ENCODE measurements at places on chromosomes 13 and 19.

DNA sequence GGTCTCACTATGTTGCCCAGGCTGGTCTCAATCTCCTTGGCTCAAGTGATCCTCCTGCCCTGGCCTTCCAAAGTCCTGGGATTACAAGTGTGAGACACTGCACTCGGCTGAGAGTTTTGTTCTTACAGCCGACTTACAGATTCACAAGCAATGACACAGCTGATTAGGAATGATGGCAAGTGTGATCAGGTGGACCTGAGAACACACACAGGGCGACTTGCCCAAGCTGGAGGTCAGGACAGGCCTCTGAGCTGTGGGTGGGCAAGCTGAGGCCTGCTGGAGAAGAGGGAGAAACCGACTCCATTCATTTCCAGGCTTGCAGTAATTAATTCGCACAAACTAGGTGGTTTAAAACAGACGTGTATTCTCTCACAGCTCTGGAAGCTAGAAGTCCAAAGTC is 8.1 kb upstream of the ATG4D start:
- no peak for DNase-seq

DNA sequence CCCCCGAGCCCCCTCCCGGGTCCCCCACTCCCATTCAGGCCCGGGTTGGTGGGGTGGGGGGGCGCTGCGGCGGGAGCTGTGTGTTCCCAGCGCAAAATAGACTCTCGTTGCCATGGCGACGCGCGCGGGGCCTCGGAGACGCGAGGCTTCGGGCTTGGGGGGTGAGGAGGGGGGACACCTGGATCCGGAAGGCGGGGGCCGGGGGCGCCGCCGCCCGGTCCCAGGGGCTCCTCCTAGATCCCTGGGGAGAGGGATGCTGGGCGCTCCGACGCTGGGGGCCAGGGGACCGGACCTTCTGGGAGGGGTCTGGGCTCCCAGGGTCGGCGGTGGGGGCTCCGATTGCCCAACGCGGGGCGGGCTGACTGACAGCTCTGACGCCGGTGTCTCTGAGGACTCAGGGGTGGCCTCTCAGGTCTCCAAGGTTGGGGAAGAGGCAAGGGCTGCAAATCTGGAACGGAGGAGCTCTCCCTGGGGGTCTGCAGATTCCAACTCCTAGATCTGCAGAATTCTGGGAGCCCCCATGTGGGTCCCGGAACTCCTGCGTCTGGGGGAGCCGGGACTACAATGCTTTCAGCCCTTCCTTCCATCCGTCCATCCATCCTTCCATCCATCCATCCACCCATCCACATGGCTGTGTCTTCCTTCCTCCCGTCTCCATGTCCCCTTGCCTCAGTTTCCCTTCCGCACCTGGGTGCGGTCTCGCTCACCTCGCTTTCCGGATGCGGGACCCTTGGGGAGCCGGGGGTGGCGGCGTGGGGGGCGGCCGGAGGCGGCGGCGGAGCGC is 9.1 kb upstream of the SHISA7 start:
- DNase-seq = no peak

DNA sequence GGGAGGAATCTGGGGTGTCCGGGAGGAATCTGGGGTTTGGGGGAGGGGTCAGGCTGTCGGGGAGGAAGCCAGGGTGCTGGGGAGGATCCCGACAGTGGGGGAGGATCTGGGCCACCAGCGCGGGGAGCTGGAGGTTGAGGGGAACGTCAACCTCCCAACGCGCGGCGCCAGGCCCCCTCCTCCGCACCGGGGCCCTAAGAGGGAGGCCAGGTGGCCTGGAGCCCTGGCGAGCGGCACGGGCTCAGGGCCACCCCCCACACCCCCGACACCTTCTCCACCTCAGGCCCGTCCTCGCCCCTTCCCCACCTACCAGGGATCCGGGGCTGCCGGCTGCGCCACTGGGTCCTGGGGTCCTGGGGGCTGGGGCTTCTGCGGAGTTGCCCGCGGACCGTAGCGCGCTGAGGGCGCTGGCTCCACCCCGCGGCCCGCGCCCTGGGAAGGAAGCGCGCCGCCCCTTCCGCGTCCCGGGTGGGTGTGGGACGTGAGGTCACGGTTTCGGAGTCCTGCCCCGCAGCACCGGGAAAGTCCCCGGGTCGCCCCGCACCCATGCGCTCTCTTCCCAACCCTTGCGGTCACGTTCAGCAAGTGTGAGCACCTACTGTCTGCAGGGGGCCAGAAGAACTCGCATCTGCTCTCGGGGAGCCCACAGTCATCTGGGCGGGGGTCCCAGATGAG is at the start of gene TICAM1:
TSS of gene TICAM1 (minus strand) at position 409 of the 675 bp plus-strand sequence. CDS start 13,335 bp downstream, outside the sequence.
- no peak for DNase-seq

DNA sequence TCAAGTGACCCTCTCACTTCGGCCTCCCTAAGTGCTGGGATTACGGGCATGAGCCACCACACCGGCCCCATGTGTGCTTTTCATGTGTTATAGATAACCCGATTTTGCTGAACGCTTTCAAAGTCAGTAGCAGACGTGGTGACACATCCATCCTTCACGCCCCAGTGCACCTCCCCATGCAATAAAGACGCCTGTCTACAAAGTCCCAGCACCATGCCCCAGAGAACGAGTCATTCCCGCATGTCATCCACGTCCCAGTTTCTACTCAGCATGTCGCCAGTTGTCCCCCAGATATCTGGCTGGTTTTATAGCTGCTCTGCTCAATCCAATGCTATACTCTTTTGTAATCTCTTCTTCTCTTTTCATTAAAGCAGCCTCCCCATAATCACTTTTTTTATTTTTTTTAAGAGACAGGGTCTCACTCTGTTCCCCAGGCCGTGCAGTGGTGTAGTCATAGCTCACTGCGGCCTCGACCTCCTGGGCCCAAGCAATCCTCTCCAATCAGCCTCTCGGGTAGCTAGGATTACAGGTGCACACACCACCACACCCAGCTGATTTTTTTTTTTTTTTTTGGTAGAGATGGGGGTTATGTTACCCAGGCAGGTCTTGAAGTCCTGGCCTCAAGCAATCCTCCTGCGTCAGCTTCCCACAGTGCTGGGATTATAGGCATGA is 42.5 kb downstream of the DNM2 start:
- peak; percentile 77 for DNase-seq

DNA sequence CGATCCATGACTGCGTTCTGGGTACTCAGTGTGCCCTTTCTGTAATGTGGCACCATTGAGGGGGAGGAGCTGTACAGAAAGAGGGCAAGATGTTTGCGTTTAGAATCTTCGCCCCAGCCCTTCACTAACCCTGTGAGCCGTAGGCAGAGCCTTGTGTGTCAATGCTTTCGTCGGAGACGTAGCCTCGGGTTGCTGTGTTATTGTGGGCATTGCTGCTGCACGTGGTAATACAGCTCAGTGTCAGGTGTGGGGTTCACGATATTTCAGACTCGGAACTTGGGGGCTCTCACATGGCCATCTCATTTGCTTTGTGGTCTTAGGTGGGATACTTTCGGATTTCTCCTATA is 6.1 kb downstream of the RPS9 start:
- DNase-seq = no peak

DNA sequence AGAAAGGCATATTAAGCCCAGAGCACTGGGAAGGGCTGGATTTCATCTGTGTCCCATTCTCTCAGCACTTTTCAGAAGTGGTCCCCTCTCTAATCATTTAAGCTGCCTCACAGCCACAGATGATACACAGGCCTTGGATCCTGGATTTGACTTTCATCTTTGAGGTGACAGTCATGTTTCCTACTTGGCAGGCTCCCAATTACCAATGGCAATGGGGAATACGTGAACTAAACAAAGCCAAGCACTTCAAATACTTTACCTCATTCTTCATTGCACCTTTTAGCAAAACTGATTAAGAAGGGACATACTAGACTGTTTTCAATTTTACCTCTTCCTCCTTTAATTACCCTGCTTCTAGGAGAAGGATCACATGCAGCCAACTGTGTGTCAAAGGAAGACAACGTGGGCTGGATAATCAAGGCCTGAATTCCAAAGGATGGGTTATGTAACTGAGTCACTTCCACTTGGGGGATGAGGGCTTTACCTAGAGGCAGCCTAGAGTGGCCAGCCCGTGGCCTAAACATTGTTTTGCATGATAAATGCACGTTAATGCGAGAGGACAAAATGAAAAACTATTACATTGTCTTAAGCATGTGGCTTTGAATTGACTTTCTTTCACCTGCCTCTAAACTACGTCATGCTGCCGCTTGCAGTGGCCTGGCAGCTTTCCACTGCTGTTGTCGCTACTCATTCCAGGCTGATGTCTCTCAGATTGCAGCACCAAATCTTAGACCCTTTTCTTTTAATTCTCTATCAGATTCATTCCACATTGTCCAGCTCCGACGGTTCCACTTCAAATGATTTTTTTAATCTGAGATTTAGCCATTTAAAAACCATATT is 95.0 kb downstream of the KCTD12 start:
- no peak for DNase-seq

DNA sequence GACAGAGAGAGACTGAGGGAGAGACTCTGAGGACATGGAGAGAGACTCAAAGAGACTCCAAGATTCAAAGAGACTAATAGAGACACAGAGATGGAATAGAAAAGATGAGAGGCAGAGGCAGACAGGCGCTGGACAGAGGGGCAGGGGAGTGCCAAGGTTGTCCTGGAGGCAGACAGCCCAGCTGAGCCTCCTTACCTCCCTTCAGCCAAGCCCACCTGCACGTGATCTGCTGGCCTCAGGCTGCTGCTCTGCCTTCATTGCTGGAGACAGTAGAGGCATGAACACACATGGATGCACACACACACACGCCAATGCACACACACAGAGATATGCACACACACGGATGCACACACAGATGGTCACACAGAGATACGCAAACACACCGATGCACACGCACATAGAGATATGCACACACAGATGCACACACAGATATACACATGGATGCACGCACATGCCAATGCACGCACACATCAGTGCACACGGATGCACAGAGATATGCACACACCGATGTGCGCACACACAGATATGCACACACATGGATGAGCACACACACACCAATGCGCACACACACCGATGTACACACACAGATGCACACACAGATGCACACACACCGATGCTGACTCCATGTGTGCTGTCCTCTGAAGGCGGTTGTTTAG is 3.3 kb upstream of the F10 start:
- DNase-seq = no peak

- no peak for DNase-seq
Measured at GRCh38 chr13:31970231-31970930, 61.2 kb upstream of the FRY start.

DNA sequence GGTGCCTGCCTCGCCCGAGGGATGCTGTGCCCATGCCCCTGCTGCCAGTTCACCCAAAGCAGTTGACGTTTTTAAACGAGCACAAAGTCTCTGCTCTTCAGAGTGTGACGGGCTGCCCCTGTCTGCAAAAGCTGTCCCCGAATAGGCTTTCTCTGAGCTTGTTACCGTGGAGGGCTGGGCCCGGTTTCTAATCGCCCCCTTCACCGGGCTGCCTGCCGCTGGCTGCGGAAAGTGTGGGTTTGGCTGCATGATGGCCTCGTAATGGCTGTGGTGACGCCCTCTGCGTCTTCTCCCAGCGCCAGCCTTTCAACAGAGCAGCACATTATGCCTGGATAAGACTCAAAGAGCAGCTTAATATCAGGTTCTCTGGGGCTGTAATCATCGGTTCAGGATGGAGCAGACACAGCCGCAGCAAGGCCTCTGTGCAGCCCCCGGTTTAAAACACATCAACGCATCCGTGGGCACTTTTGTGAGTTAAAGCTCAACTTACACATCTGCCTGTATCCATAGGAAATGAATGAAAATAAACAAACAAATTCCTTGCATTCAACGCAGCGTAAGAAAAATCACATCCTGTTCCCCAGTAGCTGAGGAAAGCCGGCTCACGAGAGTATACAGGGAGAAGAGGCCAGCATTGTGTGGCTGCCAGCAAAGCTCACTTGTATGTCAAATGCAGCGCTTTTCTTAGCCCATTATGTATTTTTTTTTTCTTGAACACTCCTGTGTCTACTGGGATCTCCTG is 166.4 kb upstream of the SOX1 start:
- no peak for DNase-seq

DNA sequence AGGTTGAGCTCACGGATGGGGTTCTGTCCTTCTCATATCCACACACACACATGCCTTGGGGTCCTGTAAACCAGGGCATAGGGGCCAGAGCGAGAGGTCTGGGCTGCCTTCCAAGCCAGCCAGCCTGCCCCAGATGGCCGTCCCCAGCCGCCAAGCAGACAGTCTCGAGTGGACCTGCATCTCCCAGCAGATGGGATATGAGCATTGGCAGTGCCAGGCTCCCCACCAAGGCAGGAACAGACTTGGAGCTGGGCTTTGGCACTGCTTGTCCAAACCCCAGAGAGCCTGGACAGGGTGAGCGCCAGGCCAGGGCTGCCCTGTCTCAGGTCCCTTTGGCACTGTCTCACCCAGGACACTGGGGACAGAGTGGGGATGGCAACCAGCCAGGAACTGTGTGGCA is 130.4 kb downstream of the DPF1 start:
- DNase-seq = no peak

DNA sequence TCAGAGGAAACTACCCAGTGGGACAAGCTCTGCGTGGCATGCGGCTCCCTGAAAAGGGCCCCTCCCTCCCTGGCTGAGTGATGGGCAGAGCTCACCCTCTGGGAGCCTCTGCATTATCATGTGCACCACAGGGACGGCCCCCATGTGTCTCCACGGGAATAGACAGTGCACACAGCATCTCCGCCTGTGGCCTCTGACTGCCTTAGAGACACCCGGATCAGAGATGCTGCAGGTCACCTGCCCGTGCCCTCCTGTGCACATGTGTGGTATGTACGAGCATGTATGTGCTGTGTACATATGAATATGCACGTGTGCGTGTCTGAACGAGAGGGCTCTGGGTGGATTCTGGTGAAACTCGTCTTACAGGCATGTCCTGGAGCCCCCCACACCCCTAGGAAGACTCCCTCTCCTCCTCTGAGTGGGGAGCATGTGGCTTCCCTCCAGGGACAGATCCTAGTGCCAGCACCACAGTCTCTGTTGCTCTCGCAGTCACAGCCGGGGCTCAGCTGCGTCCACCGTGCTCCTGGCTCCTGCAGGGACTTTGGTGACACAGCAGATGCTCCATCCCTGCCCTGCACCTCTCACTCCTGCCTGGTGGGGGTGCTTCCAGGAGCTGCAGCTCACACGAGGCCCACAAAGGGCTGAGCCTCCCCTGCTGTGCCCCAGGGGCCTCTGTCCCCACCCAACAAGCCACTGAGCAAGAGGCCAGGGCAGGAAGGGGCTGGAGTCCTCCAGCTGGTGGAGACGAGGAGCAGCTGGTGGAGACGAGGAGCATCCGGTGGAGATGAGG is 19.6 kb downstream of the C13orf46 start:
- peak; percentile 45 for DNase-seq

DNA sequence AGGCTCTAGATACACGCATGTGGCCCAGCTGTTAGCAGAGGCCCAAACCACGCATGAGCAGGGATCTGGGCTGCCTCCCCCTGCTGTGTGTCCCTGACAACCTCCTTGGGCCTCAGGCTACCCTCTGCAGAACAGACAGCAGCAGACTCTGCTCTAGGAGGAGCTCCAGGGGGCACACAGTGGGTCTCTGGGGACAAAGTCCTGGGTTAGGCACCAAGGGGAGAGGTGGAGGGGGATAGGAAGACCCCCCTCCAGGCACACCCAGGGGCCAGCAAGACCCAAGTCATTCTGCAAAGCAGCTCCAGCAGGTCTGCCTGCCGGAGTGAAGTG is 8.0 kb downstream of the TINCR start:
- no peak for DNase-seq

DNA sequence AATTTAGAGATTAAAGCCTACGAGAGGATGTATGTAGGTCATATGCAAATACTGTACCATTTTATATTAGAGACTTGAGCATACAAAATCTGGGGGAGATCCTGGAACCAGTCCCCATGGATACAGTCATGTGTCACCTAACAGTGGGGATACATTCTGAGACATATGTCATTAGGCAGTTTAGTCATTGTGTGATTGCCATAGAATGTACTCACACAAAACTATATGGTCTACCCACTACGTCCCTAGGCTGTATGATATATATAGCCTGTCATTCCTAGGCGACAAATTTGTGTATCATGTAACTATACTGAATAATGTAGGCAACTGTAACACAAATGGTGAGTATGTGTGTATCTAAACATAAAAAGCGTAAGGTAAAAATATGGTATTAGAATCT is 62.8 kb downstream of the WDFY2 start:
- no peak for DNase-seq
